Bronchus fibroblast of lung (primary cell): ENCODE measurements at places on chromosomes 2 and 18. TPM values are rescaled to one million over a fixed set of nuclear protein-coding genes. Genes with fewer than 3 reads are reported as not detected.

Gene MAPK4
- total RNA-seq, result not detected in 2 replicates

Gene KCNF1
- 0.50 and 0.59 TPM in 2 replicates for total RNA-seq

Gene L3MBTL4
- under 0.01 TPM in 2 replicates for total RNA-seq

Gene MTA3
- total RNA-seq, result 17.5 and 19.5 TPM in 2 replicates

Gene UGT1A10
- not detected in 2 replicates for total RNA-seq
